ENCODE measurements at places on chromosomes 3 and 15.

DNA sequence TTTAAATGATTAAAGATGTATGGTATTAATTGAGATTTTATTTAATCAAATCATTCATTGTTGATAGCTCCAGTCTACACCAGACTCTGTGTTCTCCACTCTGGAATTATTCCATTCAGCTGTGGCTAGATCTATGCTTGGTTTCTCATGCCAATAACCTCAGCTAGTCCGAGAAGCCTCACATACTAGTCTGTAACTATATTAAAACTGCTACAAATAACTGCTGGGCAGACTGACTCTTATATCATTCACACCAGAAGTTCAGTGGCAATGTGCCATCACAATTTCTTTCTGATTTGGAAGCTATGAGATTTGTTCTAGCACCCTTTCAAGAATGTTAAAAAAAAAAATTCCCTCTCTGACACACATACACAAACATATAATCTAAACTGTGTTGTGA is 947.3 kb downstream of the ROBO1 start:
- no peak for DNase-seq

- DNase-seq, result no peak
Observed at GRCh38 chr3:10653241-10653640, 147.9 kb upstream of the ATP2B2 start.

DNA sequence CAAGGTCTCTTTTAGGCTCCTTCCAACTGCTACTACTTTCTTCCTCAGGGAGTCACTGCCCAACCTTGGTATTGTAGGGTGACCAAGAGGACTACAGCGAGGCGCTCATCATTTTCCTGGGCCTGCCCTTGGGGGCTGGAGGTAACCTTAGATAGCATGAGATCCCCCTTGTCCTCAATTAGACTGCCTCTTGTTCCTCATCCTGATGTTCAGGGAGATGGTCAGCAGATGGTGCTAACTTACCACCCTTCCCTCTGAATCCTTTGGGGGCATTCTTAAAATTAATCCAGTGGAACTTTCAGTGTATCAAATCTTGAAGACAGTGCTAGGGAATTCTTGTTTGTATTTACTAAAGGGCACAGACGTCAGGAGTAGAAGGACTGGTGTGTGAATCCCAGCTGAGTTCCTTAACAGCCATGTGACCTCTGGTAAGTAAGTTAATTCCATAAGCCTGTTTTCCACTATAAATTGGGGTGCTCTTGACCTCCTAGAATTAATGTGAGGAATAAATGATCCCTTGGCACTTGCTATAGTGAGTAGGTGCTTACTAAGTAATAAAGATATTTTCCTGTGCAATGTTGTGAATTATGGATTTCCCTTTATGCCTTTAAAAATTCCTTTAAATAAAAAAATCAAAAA is 4.1 kb upstream of the CLPX start:
- DNase-seq, result peak; percentile 83

GRCh38 chr3:77514766-77515165 is 474.9 kb downstream of the ROBO2 start:
- no peak for DNase-seq

DNA sequence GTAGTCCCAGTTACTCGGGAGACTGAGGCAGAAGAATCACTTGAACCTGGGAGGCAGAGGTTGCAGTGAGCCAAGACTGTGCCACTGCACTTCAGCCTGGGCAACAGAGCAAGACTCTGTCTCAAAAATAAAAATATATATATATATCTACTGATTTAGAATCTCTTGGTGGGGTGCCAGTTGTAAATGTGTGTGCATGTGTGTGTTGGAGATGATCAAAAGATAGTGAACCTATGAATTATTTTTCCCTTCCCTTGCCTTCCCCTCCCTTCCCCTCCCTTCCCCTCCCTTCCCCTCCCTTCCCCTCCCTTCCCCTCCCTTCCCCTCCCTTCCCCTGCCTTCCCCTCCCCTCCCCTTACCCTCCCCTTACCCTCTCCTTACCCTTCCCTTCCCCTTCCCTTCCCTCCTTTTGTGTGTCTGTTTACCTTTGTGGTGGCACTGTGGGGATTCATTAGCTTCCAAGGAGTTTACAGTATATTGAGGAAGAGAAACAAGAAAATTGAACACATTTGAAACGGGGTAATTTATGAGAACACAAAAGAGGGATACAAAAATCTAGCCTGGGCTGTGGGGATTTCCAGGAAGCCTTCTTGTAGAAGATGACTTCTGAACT is 281.5 kb upstream of the DPPA4 start:
- no peak for DNase-seq

DNA sequence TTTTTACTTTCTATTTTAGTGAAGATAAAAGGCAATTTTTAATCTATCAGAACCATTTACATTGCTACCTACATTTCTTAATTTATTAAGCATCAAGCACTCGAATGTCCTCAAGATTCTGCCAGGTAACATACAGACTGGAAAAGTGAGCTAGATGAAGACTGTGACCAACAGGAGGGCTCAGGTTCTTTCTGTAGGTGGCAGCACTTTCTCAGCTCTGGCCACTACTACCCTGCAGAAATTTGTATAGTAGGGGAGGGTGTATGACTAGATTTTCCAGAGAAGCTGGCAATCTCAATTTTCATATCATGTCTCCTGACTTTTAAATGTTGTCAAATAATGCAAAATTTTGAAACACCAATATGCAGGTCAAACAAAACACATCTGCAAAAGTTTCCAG is 165.0 kb upstream of the SUCLG2 start:
- peak; percentile 54 for DNase-seq

DNA sequence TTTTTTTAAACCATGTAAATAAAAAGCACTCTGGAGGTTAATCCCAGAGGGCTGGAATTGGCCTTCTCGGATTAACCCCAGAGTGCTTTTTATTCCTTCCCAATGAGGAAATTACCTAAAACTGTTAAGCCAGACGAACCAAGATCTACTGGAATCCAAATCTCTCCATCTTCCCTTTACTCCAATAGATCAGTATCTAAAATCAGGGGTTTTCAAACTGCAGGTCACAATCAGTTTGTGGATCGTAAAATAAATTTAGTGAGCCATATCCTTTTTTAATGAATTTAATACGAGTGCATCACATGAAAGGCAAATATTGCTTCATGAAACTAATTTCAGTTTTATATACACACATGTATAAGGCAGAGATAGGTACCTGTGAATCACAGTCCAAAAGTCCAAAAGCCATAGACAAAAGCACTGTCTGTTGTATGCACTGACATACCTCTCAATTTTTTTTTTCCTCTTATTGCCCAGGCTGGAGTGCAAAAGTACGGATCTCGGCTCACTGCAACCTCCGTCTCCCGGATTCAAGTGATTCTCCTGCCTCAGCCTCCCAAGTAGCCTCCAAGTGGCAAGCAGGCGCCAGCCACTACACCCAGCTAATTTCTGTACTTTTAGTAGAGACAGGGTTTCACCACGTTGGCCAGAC is 61.3 kb downstream of the TBL1XR1 start:
- no peak for DNase-seq

DNA sequence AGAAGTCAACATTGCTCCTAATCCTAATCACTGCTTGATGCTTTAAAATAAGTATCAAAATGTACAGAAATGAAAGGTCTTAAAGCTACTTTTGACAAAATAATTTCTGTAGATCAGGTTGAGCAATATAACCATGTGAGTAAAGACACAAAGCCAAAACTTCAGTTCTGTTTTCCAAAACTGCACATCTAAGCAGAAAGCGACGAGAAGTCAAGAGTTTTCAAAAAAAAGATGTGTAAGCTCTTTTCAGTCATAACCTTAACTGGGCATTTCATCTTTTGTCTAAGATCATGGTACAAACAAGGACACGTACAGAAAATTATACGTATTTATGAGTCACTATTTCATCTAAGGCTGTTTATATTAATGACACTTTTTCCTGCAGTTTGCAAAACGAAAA is 608.8 kb downstream of the FOXP1 start:
- DNase-seq, result no peak

GRCh38 chr15:62306851-62307504 is 141.9 kb upstream of the C2CD4B start:
- peak; percentile 96 for DNase-seq

DNA sequence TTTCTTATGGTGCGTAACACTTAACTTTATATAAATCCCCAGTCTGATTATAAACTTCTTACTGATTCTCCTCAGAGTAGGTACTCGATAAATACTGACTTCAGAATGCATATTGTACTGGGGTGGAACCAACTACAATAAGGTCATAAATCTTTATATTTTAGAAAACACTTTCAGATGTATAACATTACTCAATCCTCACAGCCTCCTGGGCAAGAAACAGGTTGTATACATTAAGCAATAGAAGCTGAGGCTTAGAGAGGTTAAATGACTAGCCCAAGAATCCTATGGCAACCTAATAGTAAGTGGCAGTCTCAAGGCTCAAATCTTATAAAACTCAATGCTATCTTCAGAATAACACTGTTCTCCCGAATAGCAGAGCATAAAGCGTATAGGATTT is 9.1 kb downstream of the VPS13C start:
- no peak for DNase-seq

- no peak for DNase-seq
Observed at GRCh38 chr15:42491539-42492225, 741 bp upstream of the ZNF106 start.

DNA sequence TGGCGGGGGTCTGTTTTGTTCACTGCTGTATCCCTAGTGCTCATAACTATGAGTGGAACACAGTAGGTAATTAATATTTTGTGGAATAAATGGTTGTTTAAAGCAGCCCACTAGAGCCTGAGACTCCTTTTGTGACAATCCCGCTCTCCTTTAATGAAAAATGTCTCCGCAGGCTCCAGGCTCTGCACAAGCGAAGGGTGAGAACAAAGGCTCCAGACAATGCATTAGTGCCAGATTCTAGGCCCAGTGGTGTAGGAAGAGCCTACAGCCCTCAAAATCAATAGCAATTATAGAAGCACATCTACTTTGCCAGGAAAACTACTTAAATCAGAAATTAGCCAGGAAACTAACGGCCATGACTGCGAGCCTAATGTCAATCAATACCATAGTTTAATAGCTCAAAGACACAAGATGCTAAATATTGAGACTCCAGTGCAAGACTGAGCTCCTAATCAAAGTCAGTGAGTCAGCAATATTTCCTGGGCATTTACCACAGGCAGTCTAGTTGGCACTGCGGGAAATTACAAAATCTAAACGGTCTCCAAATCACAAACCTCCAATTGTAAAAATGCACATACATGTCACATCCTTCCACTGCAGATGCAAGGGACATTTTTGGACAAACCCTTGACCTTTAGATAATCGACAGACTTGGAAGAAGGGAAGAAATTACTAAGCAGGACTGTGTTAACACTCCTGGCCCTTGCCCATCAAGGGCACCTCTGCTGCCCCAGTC is 2.3 kb downstream of the ANXA2 start:
- DNase-seq, result no peak

GRCh38 chr3:53750253-53751210 is 95.7 kb downstream of the CHDH start:
- no peak for DNase-seq

DNA sequence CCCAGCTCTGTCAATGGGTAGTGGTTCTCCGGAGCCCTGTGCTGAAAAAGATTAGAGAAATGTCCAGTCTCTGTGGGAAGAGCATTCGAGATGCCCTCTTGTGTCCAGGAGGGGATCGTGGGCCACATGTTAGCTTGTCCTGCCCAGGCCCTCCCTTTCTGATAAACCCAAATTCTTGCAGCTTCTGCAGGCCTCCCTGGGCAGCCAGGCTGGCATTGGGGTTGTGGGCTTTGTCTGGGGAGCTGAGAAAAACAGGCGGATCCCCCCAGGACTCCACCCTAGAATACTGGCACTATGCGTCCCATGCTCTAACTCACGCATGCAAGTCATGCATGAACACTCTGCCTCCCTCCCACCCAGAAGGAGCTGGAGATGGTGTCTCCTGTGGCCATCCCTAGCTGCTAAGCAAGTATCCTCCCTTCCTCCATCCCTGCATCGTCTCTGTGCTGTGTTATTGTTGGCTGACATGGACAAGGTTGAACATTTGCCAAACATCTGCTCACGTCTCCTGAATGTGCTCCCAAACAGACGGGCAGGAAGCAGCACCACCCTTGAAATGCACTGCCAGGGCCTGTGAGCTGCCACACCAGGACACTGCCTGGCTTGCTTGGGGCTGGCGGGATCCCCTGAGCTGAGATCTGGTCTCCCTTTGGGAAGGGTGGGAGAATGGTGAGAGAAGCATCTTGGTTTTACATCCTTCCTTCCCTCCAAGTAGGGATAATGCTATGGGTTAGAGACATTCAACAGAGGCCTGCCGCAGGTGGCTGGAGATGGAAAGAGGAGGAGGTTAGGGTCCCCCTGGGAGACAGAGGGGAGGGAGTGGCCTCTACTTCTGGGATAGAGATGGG is 26.5 kb downstream of the CFAP161 start:
- DNase-seq, result no peak

DNA sequence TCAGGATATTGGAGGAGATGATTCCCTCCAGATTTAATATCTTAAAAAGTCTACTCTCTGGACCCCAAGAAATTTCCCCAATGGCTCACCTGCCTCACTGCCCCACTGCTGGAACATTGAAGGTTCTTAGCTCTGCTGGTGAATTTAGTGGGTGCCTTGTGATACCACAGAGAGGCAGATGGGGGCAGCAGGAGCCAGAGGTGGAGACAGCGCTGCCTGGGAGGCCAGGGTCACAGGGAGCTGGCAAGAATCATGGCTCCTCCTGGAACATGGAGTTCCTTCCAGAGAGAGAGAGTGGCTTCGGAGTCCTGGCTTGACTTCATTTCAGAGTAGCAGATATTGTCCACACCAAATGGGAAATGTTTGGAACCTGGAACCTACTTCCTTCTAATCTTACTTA is 263.5 kb upstream of the CFAP20DC start:
- DNase-seq, result peak; percentile 73

DNA sequence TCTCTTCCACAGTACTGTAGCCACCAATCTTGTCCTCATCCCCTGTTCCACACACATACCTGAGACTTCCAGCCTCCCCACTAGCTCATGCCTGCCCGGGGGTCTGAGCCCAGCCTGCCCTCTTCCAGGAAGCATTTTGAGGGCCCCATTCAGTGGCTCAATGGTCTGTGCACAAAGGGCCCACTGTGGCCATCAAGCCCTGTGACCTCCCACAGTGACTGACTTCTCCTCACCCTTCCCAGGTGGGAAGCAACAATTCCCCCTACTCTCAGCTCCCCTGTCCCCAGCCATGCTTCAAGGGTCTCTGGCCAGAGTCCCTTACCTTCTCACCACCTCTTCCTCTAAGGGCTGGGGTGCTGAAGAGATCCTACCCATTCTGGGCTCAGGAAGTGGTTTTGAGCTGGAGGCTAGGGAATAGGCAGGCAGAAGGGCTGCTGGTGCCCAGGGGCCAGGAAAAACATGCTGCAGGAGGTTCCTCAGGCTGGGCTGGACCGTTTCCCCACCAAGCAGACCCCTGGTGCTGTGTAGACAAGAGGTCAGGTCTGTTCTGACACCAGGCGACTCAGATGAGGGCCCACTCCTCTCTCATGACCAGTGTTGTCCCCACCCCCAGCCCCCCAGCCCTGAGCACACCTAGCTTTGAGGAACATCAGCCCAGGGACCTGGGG is 3.0 kb upstream of the KLF15 start:
- no peak for DNase-seq

GRCh38 chr3:38645076-38645475 is 4.4 kb downstream of the SCN5A start:
- no peak for DNase-seq
